ENCODE measurements at places on chromosomes 11 and 22.

DNA sequence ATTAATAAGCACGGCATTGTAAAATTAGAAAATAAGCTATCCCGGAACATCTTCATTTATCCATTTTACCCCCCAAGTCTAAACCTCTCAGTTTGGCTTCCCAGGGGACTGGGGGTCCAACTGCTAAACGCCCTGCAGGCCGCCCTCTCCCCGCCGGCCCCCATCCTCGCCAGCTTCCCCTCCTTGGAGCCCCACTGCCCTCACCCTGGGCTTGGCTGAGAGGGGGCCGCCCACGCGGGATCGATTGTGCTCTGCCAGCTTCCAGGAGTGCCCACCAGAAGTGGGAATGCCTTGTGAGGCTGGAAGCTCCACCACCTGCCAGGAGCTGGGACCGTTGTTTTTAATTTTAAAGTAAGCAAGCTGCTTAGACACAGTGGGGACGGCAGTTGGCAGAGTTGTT is 353.5 kb downstream of the TBC1D22A start:
- DNase-seq, result no peak

GRCh38 chr11:77276271-77276670 is 25.2 kb downstream of the GDPD4 start:
- no peak for DNase-seq

- DNase-seq, result no peak
Measured at GRCh38 chr22:41781507-41781906, 19.0 kb upstream of the CCDC134 start.

DNA sequence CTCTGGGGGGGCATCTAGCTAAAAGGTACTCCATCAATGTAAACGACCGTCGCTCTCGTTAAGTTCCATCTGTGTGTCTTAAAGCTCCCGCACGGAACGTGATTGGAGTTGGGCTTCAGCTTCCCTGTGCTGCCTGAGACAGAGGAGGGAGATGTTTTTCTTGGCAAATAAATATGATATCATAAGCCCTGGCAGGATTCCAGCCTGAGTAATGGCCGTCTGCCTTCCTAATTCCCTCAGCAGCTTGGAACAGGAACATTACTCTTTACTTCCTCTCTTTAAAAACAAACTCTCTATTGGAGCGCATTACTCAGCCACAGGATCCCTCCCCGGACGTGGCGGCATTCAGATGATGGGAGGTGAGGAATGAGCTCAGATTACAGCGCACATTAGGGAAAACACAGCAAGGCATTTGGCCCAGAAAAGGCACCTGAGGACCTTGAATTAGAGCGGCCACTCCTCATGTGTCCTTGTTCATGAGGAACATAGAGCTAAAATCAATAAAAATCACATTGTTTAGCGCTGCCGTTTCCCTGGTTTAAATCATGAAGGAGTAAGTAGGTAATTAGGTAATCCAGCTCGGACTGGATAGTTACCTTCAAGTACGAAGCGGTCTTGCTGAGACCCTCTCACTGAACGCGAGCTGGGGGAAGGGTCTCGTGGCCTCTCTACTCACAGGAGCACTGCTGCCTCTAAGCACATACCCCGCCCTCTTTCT is 230.4 kb downstream of the ST3GAL4 start:
- no peak for DNase-seq

DNA sequence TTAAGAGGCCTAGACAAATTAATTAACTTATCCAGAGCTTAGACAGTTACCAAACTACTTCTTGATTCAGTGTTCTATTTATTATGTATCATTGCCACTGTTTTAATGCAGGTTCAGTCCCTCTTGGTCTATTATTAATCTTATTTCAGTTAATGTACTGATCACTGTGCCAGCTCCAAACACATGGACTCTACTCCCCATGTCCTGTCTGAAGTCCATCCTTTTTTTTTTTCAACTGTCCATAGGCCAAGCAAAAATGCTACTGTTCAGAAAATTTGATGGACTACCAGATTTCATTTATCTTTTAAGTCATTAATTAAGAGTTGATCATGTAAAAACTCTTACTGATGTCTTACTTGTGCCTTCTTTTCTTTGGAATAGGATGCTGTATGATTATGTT is 11.9 kb downstream of the POLD3 start:
- DNase-seq, result no peak

- DNase-seq, result peak; percentile 18
Measured at GRCh38 chr11:1117992-1118391, 39.8 kb upstream of the MUC5AC start.

DNA sequence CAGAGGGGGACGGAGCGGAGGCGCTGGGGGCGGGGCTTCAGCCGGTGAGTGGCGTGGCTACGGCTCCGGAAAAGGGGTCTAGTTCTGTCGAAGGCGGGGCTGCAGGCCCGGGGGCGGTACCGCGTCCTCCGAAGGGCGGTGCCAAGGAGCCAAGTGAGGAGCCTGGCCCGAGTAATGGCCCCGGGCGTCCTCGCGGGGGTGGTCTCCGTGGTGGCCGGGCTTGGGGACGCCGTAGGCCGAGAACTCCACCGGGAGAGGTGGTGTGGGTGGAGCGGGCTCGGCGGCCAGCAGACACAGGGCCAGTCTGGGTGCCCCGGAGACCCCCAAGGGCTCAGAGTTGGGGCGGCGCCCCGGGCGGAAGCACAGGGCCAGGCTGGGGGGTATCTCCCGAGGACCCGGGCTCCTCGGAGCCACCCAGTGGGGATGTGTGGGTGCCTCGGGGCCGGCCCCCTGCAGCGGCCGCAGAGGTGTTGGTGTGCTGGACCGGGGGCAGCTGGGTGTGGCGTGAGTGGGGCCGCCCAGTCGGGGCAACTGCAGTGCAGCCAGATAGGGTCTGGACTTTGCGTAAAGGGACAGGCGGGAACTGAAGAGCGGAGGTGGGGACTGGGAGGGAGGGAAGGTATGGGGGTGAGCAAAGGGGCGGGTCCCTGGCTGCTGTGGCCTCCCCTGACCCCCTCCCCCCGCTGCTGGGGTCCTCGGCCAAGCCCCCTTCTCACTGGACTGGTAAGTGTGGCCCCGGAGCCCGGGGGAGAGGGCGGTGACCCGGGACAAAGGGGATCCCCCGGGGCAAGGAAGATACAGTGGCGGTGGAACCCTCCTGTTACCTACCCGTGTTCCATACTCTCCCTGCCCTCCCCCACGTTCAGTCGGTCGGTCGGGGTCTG is 838 bp downstream of the FKBP2 start:
- DNase-seq, result peak; percentile 88

GRCh38 chr22:41248758-41249157 is 8.0 kb upstream of the CHADL start:
- DNase-seq, result no peak

- no peak for DNase-seq
Measured at GRCh38 chr11:9280655-9281301, 15.6 kb upstream of the DENND5A start.

GRCh38 chr11:55707029-55707428 is 45.0 kb downstream of the OR4C6 start:
- DNase-seq, result no peak

GRCh38 chr11:122167100-122167499 is 51.1 kb upstream of the BLID start:
- no peak for DNase-seq

DNA sequence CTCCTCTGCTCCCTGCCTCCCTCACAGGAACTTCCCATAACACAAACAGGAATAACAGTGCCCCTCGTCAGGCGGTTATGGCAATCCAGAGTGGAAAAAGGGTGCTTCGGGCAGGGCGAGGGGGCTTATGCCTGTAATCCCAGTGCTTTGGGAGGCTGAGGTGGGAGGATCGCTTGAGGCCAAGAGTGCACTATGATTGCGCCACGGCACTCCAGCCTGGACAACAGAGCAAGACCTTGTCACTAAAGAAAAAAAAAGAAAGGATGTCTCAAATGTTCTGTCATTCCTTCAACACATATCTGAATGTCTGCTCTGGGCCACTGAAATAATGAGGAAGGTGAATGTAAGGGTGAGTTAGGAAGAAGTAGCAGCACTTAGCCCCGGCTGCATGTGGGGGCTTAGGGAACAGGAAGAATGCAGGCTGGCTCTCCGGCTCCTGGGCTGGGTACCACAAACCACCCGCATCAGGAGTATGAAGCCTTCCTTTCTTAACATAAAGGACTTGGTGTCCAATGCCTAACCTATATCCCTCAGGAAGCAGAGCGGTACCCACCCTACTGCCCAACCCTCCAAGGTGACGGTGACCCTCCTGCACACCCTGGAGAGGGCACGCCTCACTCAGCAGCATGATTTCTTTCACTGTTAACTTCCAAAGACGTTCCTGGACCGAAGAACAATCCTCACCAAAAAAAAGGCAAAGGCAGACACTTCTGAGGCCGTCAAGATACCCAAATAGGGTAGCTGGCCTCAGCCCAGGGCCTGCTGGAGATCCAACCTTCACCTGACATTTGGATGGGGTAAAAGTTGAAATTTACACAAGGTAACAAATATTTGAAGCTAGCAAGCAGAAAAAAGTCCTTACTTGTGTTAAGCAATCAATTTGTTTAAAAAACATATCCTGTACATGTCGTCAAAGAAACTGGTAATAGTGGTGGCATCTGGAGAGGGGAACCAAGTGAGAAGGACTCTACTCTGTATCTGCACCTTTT is 3.8 kb downstream of the CPT1A start:
- no peak for DNase-seq

GRCh38 chr11:120034176-120034875 is 103.6 kb downstream of the TRIM29 start:
- no peak for DNase-seq

DNA sequence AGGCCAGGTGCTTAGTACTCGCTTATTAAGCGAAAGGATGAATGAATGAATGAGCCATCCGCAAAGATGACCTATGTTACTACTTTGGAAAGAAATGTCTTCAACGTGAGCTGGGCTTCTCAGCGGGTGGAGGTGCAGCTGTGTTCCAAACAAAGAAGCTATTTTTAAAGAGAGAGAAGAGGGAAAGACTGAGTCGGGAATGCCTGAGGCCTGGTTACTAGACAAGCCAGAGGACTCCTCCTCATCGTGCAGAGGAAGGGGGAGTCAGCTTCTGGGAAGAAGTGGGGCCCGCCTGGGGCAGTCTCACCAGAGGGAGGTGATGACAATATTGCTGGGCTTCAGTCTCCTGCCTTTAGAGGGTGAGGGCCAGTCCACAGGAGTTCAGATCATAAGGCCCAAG is 30.4 kb upstream of the CD5 start:
- DNase-seq, result no peak
